Peyer's patch (tissue), 4 donors: ENCODE measurements at places on chromosomes 2 and 18. TPM values are rescaled to one million over a fixed set of nuclear protein-coding genes. Genes with fewer than 3 reads are reported as not detected.
A peak's percentile ranks its signal among the peaks of the same experiment; 100 is the strongest.

DNA sequence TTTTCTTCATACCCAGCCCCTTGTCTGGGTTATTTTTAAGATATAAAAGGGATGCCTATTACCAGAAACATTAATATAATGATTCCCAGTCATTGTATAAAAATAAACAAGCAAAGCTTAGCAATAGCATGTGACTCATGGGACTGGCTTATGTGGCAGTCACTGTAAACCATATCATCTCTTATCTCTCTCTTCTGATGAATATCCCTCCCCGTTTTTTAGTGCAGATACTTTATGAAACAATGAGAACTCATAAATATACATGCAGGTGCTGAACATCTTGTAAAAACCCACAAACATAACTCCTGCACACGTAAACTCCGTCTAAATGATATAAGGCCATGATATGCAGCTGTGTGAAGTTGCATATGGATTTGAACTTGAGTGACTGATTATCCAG lies 154.9 kb downstream of the MGAT5 start:
- H3K4me1 ChIP-seq = peaks cover 44% of the 10 kb centered on the region
- no peak for DNase-seq
- no peaks in the 10 kb centered on the region for H3K27me3 ChIP-seq
- peak overlapping the region; percentile 40 for H3K27ac ChIP-seq
- no peak overlapping the region for H3K4me3 ChIP-seq

DNA sequence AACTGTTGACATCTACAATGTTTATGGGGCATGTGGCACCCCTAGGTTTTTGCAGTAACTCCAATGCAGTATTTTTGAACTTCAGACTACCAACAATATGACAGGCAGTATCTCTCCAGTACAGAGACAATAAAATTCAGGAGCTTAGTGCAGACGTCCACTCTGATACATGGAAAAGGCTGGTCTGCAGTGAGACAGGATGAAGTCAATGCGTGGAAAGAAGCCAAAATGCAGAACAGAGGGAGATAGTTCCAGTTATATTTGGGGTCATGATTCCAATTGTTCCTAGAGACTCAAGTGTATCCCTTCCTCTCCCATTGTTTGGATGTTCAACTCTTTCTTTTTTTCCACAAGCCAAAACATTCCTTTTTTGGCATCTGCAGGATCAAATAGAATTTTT lies 18.7 kb upstream of the SMAD2 start:
- no peak for DNase-seq
- no peak overlapping the region for H3K27ac ChIP-seq
- no peak overlapping the region for H3K4me3 ChIP-seq
- H3K4me1 ChIP-seq = no peaks in the 10 kb centered on the region
- H3K27me3 ChIP-seq = no peaks in the 10 kb centered on the region

GRCh38 chr2:241561832-241562231 lies 3.3 kb downstream of the BOK start:
- no peaks in the 10 kb centered on the region for H3K27me3 ChIP-seq
- no peaks in the 10 kb centered on the region for H3K4me1 ChIP-seq
- H3K4me3 ChIP-seq = no peak overlapping the region
- H3K36me3 ChIP-seq = no peaks in the 10 kb centered on the region

DNA sequence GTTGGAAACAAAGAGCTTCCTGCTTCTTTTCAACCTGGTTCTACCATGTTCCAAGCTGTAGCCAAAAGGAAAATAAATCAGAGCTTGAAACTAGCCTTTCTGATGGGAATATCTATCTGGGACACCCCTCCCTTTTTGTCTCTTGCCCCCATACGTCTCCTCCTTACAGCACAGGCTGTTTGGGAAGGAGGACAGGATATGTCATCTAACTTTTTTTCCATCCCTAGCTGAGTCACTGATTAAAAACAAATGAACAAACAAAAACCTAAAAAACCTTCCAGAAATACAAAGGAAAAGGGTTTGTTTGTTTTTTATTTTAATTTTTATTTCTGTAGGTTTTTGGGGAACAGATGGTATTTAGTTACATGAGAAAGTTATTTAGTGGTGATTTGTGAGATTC lies 151.6 kb downstream of the FAM210A start:
- H3K27me3 ChIP-seq = no peaks in the 10 kb centered on the region
- no peak overlapping the region for H3K4me3 ChIP-seq
- H3K27ac ChIP-seq = no peak overlapping the region
- no peaks in the 10 kb centered on the region for H3K36me3 ChIP-seq
- DNase-seq = no peak

GRCh38 chr2:96977631-96978195 lies 8.7 kb downstream of the FAM178B start:
- no peaks in the 10 kb centered on the region for H3K27me3 ChIP-seq
- no peak for DNase-seq
- no peaks in the 10 kb centered on the region for H3K4me1 ChIP-seq
- H3K4me3 ChIP-seq = no peak overlapping the region
- H3K27ac ChIP-seq = no peak overlapping the region

GRCh38 chr2:28273751-28274150 lies 118.9 kb upstream of the FOSL2 start:
- no peaks in the 10 kb centered on the region for H3K36me3 ChIP-seq
- no peak for DNase-seq
- H3K27me3 ChIP-seq = no peaks in the 10 kb centered on the region
- no peak overlapping the region for H3K4me3 ChIP-seq
- no peaks in the 10 kb centered on the region for H3K4me1 ChIP-seq

GRCh38 chr18:74290794-74291471 lies 830 bp downstream of the CYB5A start:
- DNase-seq = no peak
- peak overlapping the region; percentile 93 for H3K27ac ChIP-seq
- H3K36me3 ChIP-seq = no peaks in the 10 kb centered on the region
- no peaks in the 10 kb centered on the region for H3K4me1 ChIP-seq

GRCh38 chr2:24972315-24972961 lies 683 bp upstream of the DNAJC27 start:
- DNase-seq = peak; percentile 57
- H3K27me3 ChIP-seq = no peaks in the 10 kb centered on the region
- no peaks in the 10 kb centered on the region for H3K36me3 ChIP-seq
- H3K4me1 ChIP-seq = no peaks in the 10 kb centered on the region
- peak overlapping the region; percentile 94 for H3K4me3 ChIP-seq
- H3K27ac ChIP-seq = peak overlapping the region; percentile 97

- H3K27ac ChIP-seq = no peak overlapping the region
- H3K27me3 ChIP-seq = peaks cover 38% of the 10 kb centered on the region
- H3K4me1 ChIP-seq = peaks cover 48% of the 10 kb centered on the region
- peak overlapping the region; percentile 21 for H3K4me3 ChIP-seq
- no peak for DNase-seq
These were observed 3.0 kb upstream of the OTX1 start for GRCh38 chr2:63047321-63048279.

GRCh38 chr2:15435474-15435873 lies 125.7 kb downstream of the NBAS start:
- no peaks in the 10 kb centered on the region for H3K36me3 ChIP-seq
- no peaks in the 10 kb centered on the region for H3K4me1 ChIP-seq
- H3K27me3 ChIP-seq = no peaks in the 10 kb centered on the region
- H3K27ac ChIP-seq = no peak overlapping the region
- H3K4me3 ChIP-seq = no peak overlapping the region
- peak; percentile 66 for DNase-seq

GRCh38 chr2:239097428-239097696 lies 249.5 kb downstream of the TWIST2 start:
- no peaks in the 10 kb centered on the region for H3K4me1 ChIP-seq
- H3K27ac ChIP-seq = no peak overlapping the region
- no peak overlapping the region for H3K4me3 ChIP-seq

GRCh38 chr2:96933305-96934181 lies 52.8 kb downstream of the FAM178B start:
- H3K27me3 ChIP-seq = no peaks in the 10 kb centered on the region
- H3K4me1 ChIP-seq = no peaks in the 10 kb centered on the region
- DNase-seq = peak; percentile 16
- no peak overlapping the region for H3K27ac ChIP-seq
- no peaks in the 10 kb centered on the region for H3K36me3 ChIP-seq

GRCh38 chr2:513981-514706 lies 163.1 kb downstream of the TMEM18 start:
- no peak overlapping the region for H3K4me3 ChIP-seq
- no peaks in the 10 kb centered on the region for H3K36me3 ChIP-seq
- H3K27me3 ChIP-seq = no peaks in the 10 kb centered on the region
- no peaks in the 10 kb centered on the region for H3K4me1 ChIP-seq

GRCh38 chr18:47898055-47898454 lies 32.4 kb downstream of the SMAD2 start:
- H3K36me3 ChIP-seq = no peaks in the 10 kb centered on the region
- no peak overlapping the region for H3K27ac ChIP-seq
- H3K27me3 ChIP-seq = no peaks in the 10 kb centered on the region
- H3K4me3 ChIP-seq = no peak overlapping the region

DNA sequence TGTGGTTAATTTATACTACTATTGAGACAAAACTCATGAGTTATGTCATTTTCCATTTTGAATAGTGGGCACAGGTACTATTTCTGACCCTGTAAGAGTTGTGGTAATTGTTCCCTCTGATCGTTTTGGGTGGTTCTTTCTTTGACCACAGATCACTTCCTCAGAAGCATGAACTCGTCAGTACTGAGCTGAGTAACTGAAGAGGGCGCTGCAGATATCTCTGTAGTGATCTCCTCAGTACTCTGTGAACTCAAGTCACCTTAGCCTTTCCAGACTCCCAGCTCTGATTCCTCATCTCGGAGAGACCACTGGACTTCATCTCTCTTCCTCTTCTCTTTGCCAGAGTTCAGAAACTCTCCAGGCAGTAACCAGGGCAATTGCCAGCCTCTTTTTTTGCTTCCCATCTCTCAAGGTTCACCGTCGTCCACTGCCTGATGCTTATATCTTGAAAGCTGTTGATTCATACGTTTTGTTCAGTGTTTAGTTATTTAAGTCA lies 9.4 kb upstream of the IL1RL1 start:
- H3K4me3 ChIP-seq = no peak overlapping the region
- no peak overlapping the region for H3K27ac ChIP-seq
- peak; percentile 66 for DNase-seq
- no peaks in the 10 kb centered on the region for H3K4me1 ChIP-seq
- no peaks in the 10 kb centered on the region for H3K27me3 ChIP-seq

DNA sequence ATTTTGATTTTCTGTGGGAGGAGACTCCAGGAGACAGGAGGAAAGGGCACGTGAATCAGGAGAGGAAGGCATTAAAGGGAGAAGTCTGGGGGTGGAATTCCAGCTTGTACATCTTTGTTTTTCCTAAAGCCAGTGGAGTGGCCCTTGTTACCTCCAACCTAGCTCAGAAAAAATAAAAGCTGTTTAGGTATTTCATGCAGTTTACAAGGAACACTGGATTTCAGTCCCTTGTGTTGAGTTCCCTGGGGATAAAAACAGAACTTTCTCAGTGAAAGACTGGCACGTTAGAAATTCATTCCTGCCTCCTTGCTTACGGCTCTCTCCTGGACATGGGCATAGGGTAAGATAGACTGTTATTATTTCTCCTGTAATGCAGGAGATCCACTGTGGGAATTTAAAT lies 170.2 kb downstream of the ZEB2 start:
- no peak for DNase-seq
- no peak overlapping the region for H3K27ac ChIP-seq
- H3K4me1 ChIP-seq = no peaks in the 10 kb centered on the region
- no peak overlapping the region for H3K4me3 ChIP-seq
- H3K27me3 ChIP-seq = no peaks in the 10 kb centered on the region

- no peaks in the 10 kb centered on the region for H3K27me3 ChIP-seq
- no peak overlapping the region for H3K4me3 ChIP-seq
- no peak overlapping the region for H3K27ac ChIP-seq
- H3K36me3 ChIP-seq = no peaks in the 10 kb centered on the region
- DNase-seq = no peak
- no peaks in the 10 kb centered on the region for H3K4me1 ChIP-seq
These were observed 106.9 kb upstream of the SP3 start for GRCh38 chr2:174072069-174072468.

GRCh38 chr2:73728711-73729110 lies 8.4 kb downstream of the TPRKB start:
- H3K27me3 ChIP-seq = no peaks in the 10 kb centered on the region
- H3K36me3 ChIP-seq = no peaks in the 10 kb centered on the region
- no peak overlapping the region for H3K4me3 ChIP-seq
- no peak overlapping the region for H3K27ac ChIP-seq

DNA sequence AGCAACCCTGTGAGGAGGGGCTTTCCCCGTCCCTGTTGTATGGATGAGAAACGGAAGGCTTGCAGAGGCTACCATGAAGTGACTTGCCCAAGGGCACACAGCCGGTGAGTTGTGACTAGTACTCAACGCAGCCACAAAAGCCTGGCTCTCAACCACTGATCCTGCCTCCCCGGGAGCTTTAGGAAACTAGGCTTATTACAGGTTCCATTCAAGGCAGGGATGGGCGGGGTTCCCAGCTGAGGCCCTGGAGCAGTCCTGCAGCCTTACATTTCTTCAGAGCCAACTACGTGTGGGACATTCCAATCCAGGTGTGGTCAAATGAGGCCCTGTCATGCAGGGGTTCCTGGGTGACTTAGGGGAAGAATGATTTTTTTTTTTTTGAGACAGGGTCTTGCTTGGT lies 59.6 kb downstream of the MEX3C start:
- no peak for DNase-seq
- no peaks in the 10 kb centered on the region for H3K4me1 ChIP-seq
- H3K27ac ChIP-seq = no peak overlapping the region
- H3K36me3 ChIP-seq = no peaks in the 10 kb centered on the region

GRCh38 chr2:139628931-139629330 lies 848.7 kb upstream of the NXPH2 start:
- DNase-seq = no peak
- H3K27ac ChIP-seq = no peak overlapping the region
- H3K4me1 ChIP-seq = no peaks in the 10 kb centered on the region
- no peaks in the 10 kb centered on the region for H3K27me3 ChIP-seq

DNA sequence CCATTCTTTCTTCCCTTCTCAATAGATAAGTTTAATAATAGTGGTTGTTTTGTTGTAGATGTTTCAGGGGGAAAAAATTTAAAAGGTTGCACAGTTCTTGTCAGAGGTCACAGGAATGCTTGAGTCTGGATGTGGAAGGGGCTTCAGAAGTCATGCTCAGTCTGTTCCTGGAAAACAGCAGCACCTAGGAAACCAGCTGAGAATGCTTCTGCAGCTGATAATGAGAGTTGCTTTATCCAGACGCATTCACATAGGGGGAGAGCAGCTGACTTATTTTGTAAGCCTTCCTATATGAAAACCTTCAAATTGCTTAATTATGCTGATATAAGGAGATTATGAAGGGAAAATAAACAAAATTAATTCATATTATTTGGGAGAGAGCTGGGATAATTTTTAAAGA lies 235.5 kb downstream of the GULP1 start:
- no peak overlapping the region for H3K27ac ChIP-seq
- H3K36me3 ChIP-seq = no peaks in the 10 kb centered on the region
- H3K27me3 ChIP-seq = no peaks in the 10 kb centered on the region
- no peaks in the 10 kb centered on the region for H3K4me1 ChIP-seq

GRCh38 chr2:60411295-60411694 lies 142.2 kb downstream of the BCL11A start:
- no peak for DNase-seq
- H3K27me3 ChIP-seq = no peaks in the 10 kb centered on the region
- H3K36me3 ChIP-seq = no peaks in the 10 kb centered on the region
- H3K4me1 ChIP-seq = no peaks in the 10 kb centered on the region

Gene TANK
- total RNA-seq = 88.4 TPM

Gene AQP4
- 1.5 TPM for total RNA-seq

Gene SERPINB12
- not detected for total RNA-seq

Gene RFX8
- not detected for total RNA-seq

Gene ROCK2
- total RNA-seq = 51.0 TPM

Gene IL1B
- not detected for total RNA-seq
